ENCODE measurements at places on chromosomes 3 and 15.

- no peak for DNase-seq
Observed at GRCh38 chr3:39910826-39911464, 101.5 kb downstream of the MYRIP start.

DNA sequence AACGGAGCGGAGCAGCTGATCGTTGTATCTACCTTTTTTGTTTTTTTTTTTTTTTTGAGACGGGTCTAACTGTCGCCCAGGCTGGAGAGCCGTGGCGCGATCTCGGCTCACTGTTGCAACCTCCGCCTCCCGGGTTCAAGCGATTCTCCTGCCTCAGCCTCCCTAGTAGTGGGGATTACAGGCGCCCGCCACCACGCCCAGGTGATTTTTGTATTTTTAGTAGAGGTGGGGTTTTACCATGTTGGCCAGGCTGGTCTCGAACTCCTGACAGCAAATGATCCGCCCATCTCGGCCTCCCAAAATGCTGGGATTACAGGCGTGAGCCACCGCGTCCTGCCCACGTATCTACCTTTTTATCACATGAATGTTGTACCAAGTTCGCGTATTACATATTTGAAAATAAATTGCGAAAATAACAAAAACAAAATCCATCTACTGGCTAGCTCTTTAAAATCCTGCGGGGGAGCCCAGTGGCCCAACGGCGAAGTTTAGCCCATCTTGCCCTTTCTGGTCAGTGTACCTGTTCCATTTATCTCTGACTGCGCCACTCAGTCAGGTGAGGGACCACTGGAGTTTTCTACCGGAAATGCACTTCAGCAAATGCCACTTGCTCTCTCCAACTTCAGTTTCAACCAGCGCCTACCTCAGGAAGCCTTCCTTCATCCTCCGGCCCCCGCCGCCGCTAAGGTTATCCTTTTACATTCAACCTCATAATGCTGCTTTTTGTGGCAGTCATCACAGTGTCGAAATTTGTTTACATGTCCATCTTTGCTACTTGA is 1.2 kb upstream of the EIF3J start:
- no peak for DNase-seq

DNA sequence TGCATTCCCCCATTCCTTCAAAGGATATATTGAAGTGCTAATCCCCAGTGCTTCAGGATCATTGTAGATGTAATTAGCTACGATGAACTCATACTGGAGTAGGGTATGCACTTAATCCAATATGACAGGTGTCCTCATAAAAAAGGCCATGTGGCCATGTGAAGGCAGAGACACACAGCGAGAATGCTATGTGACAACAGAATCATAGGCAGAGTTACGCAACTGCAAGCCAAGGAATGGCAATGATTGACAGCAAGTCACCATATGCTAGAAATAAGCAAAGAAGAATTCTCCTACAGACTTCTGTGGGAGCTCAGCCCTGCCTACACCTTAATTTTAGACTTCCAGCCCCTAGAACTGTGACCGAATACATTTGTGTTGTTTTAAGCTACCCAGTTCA is 875.6 kb upstream of the ROBO1 start:
- no peak for DNase-seq

DNA sequence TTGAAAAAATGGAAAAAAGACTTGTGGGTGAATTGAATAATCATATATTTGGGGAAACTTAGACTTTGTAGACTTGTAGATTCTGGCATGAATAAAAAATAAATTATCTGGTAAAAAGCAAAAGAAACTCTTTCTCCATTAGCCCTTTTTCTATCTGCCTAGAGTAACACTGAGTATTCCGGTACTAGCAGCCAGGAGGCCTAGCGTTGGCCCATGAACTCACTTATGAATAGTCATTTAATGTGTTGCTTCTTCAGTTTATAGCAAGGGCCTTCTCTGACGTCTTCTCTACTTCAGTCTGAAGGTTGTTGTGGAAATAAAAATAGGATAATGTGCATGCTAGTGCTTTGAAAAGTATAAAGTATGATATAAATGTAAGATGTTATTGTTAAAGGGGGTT is 851.2 kb upstream of the NR2F2 start:
- no peak for DNase-seq

GRCh38 chr3:123774474-123774873 is 109.7 kb downstream of the MYLK start:
- no peak for DNase-seq

GRCh38 chr15:43048935-43049334 is 56.9 kb downstream of the UBR1 start:
- no peak for DNase-seq

- no peak for DNase-seq
Observed at GRCh38 chr3:6273878-6274277, 587.0 kb upstream of the GRM7 start.

DNA sequence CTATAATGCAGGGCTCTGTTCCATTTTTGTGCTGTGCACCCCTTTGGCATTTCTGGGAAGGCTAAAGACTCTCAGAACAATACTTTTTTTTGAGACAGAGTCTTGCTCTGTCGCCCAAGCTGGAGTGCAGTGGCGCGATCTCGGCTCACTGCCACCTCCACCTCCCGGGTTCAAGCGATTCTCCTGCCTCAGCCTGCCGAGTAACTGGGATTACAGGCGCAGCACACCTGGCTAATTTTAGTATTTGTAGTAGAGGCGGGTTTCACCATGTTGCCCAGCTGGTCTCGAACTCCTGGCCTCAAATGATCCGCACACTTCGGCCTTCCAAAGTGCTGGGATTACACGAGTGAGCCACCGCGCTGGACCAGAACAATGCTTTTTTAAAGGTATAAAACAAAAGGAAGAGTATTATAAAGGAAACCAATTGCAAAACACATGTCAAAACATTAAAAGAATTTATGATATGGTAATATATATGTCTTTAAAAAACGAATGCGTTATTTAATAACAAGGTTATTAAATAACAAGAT is 999 bp downstream of the SQOR start:
- no peak for DNase-seq

DNA sequence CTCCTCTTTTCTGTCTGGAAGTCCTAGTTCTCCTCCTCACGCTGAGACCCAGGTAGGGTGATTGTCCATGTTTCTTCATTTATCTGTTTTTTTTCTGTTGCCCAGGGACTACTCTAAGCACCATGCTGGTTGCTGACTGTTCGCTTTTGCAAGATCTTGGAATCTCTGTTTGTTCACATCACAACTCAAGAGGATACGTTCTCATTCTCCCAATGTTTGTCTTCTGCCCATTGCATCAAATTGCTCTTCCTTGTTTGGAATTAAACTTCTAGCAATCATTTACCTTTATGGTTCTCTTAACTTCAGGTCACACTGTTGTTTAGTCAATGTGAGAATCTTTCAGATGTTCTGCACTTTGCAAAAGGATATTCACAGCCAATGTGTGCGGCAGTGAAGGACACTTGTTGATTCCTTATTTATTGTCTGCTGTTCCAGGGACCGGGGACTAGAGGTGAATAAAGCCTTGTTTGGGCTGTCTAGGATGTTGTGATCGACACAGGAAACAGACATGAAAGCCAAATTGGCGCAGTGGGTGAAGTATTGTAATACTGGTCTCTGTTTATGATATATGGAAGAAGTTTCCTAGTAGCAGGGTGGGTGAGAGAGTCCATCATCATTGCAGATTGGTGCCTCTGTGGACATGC is 24.5 kb downstream of the LPP start:
- DNase-seq: no peak

DNA sequence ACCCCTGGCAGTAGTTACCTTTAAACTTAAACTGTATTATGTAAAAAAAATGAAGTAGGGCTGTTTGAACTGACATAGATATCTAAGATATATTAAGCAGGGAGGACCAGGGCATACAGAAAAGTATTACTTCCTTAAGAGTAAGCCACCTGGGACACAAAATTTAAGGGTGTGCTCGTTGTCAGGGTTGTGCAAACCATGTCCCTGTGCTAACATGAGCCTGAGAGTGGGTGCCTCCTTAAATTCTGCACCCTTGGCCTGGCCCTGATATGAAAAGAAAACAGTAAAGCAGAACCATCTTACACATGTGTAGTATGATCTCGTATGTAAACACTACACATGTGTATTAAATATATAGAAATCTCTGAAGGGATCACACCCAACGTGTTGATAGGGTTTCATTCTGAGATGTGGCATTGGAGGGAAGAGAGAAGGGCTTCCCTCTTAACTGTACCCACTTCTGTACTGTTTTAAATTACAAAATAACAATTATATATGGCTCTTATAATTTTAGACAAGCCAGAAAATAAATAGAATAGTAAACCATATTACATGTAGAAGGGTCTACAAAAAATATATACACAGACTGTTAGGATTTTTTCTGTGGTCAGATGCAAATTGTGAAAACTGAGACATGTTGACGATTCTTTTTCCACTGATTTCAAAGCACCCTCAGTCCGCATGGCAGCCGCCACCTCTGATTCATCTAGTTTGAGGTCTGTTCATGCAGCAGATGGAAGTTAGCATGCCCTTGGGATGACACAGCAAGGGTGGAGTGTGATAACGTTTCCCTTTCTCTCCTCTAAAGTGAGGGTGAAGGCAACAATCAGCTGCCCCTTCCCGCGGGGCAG is 400.8 kb upstream of the PROK2 start:
- no peak for DNase-seq

GRCh38 chr3:45590822-45591546 is 3.6 kb upstream of the LIMD1 start:
- no peak for DNase-seq

- no peak for DNase-seq
Observed at GRCh38 chr3:141150931-141151330, 80.7 kb upstream of the PXYLP1 start.

DNA sequence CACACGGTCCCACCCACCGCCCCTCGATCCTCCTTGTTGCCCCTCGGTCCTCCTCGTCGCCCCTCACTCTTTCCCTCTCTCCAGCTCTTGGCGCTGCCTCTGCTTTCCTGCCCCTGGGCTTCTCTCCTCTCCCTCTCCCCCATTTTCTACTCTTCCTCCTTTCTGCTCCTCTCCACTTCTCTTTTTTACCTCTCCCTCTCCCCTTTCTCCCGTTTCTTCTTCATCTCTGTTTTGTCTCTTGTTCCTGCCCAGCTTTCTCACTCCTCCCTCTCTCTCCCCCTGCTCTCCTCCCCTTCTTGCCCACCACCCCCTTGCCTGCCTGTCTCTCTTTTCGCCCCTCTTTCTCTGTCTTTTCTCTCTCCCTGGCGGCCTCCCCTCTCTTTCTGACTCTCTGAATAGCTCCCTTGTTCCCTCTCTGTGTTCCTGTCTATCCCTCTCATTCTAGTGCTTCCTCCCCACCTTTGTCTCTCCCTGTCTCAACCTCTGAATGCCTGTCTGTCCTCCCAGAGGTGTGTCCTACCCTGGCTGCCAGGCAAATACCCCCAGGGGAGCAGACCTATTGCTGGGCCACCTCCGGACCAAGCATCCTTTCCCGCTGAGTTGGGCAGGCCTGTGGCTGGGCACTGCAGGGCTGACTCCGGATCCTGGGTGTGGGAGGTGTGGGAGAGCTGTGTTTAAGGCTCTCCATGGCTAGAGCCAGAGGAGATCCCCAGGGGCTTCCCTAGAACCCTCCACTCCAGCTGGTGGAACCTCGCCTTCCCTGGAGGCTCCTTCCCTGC is 41.0 kb downstream of the EPHB3 start:
- DNase-seq: no peak
